ENCODE measurements at places on chromosomes 2 and 18.
A peak's percentile ranks its signal among the peaks of the same experiment; 100 is the strongest.

DNA sequence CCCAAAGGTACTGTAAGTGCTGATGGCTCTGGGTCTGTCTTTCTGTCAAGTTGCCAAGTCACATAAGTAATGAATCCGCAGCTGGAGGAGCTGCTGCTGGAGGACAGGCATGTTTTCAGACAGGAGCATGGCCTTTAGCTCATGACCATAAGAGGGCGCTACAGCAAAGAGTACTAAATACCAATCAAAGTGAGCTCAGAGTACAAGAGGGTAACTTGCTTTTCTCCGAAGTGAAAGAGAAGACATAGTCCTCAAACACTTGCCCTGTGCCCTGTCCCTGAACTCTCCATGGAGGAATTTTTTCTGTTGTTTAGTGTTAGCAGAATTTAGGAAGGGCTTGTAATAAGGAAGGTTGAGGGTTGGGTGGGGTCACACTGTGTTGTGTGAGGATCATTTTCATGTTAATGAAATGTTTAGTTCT lies 58.0 kb upstream of the EML6 start:
- peak; percentile 53 for DNase-seq

GRCh38 chr2:45699032-45699658 lies 47.7 kb downstream of the PRKCE start:
- DNase-seq = no peak

DNA sequence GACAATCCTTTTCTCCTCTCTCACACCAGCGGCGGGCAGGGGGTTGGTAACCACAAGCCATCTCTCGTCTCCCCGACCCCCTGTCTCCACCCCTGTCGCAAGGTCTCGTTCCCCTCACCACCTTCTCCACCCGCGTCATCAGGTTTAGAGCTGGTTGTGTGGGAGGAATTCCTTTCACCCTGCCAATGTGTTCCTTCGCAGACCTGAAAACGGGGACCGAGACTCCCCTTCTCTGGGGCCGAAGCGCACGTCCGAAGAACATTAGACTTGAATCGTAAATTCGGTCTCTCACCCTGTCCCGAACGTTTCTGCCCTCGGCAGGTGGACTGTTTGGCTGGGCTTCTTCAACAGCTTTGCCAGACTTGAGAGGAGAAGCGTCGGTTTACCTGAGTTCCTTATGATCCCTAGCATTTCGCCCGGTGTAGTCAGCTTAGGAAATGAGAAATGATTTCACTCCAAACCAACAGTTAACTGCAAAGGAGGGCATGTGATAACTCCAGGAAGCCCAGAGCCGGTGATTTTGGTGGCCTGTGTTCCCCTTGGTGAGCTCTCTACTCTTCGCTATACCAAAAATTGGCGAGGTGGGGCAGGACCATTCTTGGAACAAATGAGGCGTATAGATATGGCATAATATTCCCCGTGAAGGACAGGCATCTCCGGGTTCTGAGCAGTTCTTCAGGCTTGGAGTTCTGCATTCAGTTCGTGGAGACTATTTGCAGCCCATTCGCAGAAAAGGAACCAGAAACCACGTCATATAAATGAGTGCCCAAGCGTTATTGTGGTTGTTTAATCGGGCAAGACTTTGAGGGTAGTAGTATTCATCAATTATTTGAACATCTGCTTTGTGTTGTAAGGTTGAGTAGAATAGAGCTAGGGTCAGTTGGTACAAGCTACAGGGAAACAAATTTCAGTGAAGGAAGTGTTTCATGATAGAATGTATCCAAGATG lies 694 bp downstream of the CFAP36 start:
- peak; percentile 11 for DNase-seq

GRCh38 chr18:49166327-49166726 lies 215.6 kb upstream of the SMAD7 start:
- no peak for DNase-seq

DNA sequence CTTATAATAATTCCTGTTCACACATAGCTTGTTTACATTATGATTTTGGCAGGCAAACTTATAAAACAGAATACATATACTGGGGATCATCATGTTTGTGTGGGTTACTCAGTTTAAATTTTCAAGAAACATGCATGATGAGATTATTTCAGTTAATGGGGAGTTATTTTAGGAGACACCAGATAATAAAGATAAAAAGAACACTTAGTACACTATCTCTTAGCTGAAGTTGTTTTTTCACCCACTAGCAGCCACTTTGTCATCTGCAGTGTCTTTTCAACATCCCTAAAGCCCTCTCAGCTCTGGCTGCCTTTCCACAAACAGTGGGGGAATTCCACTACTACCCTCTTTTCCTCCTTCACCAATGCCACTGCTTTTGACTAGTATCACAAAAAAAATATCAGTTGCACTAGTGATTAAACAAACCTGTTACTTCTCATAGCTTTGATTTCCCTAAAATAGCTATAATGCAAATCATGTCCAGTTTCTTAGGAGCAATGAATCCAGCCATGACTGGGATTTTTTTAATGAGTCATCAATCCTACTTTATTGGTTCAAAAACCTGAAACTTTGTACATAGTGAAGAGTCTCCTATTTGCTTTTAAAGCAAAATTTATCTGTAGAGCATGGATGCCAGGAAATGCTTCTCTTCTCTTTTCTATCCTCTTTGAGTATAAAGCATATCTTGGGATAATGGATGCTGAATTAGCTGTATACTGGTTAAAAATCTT lies 156.7 kb upstream of the TFPI start:
- DNase-seq = no peak

- no peak for DNase-seq
Measured at GRCh38 chr2:205889114-205889513, 196.9 kb downstream of the INO80D start.

- peak; percentile 27 for DNase-seq
Measured at GRCh38 chr2:223052548-223053483, 826 bp downstream of the KCNE4 start.

GRCh38 chr2:68250196-68250595 lies 2.1 kb downstream of the PPP3R1 start:
- no peak for DNase-seq

DNA sequence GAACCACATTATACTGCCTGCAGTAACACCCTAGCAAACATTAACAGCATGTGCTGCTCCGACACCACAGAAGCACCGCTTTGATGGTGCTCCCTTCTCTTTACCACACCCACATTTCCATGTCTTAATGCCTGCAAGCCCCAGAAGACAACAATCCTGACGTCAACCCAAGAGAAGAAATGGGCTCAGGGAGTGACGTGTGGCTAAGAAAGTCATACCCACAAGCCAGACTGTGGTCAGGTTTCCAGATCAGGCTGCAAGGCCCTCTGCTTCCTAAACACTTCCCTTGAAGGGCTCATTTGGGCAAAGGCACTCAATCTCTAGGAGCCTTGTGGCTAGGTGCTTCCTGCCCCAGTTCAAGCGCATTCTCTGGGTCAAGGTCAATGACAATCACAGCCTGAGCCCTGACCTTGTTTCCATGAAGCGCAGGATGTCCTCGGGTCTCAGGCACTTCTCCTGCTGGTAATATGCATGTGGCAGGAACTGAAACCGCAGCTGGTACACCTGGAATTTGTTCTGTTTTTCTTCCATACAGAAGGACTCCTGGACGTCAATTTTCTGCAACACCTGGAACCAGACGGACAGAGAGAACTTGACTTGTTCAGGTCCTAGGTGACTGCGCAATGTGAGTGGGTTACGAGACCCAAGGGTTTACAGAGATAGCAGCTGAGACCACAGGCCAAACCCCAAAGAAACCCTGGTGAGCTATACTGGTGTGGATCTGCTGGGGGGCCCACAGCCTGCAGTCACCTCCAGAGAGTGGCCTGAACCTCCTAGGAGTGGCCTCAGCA lies 67.2 kb downstream of the POLR1A start:
- DNase-seq = no peak

DNA sequence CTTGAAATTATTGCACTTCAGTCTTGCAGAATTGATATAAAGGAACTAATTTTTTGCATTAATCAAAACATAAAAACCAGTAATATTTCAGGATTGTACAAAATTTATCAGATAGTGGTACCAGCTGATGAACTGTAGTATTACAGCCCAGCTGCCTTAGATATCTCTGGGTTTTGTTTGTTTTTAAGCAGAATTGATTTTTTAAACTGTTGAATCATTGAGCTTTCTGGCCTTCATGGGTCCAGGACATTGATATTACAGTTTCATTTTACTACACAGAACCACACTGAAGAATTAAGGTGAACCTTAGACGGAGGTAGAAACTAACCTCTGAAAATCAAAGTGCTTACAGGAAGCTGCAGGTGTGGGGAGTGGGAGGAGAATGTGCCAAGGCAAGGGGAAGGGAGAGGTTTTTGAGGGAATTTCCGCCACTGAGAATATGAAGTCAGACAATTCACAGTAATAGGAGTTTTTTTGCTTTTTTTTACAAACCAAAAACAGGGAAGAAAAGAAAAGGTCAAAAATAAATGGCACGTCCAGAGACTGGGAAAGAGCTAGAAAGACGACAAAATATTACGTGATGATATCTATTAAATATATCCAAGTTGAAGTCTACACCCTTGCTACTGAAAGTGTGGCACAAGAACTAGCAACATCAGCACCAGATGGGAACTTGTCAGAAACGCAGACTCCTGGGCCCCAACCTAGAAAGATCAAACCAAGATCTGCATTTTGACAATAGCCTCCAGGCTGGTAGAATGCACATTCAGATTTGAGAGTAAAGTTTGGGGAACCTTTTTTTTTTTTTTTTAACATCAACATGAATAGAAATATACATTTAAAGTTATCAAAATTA lies 40.8 kb upstream of the SPAG16 start:
- no peak for DNase-seq

GRCh38 chr2:160388464-160389263 lies 104.9 kb downstream of the RBMS1 start:
- DNase-seq = peak; percentile 65
